ENCODE measurements at places on chromosomes 1 and 21.

DNA sequence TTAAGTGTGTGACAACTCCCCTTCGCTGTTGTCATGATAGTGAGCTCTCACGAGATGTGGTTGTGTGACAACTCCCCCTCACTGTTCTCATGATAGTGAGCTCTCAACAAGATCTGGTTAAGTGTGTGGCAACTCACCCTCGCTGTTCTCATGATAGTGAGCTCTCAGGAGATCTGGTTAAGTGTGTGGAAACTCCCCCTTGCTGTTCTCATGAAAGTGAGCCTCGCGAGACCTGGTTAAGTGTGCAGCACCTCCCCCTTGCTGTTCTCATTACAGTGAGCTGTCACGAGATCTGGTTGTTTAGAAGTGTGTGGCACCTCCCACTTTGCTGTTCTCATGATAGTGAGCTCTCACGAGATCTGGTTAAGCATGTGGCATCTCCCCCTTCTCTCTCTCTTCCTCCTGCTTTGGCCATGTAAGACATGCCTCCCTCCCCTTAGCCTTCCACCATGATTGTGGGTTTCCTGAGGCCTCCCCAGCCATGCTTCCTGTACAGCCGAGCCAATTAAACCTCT is 25.1 kb upstream of the LSS start:
- DNase-seq: no peak

DNA sequence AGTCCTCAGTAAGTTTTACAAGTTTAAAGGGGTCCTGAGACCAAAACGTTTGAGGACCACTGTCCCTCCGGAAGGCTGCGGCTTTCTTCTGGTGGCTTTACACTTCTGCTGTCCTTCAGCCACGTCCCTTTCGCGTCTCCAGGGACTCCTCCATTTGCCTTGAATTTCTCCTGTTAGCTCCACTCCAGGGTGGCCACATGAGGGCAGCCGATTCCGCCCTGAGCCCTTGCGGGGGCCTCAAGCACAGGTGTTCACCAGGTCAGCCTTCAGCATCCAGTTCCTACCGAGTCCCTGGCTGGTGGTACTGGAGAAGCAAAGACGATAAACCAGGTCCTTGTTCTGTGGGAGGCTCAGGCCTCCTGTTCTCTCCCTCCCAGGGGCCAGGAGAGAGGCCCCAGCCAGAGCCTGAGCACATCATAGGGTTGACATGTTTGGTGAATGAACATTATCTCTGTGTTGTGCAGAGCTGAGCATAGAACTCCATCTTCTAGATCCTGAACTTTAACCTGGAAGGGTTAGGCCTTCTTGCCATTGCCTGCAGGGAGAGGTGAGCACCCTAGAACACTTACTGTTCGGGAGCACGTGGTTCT is 27.4 kb upstream of the COQ8A start:
- DNase-seq: no peak

- DNase-seq: no peak
Observed at GRCh38 chr1:240100371-240100934, 8.8 kb downstream of the FMN2 start.

DNA sequence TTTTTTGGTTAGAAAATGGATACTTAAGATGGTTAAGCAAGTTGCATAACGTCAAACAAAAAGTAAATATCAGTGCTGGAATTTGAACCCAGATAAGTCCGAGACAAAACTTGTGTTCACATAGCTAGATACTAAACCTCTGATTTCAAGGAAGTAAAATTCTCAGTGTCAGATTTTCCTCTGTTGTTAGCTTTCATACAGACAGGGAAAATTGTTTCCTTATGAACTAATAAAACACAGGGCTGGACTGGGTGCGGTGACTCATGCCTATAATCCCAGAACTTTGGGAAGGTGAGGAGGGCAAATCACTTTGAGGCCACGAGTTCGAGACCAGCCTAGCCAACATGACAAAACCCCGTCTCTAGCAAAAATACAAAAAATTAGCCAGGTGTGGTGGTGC is 51.3 kb downstream of the PCNX2 start:
- DNase-seq: no peak

DNA sequence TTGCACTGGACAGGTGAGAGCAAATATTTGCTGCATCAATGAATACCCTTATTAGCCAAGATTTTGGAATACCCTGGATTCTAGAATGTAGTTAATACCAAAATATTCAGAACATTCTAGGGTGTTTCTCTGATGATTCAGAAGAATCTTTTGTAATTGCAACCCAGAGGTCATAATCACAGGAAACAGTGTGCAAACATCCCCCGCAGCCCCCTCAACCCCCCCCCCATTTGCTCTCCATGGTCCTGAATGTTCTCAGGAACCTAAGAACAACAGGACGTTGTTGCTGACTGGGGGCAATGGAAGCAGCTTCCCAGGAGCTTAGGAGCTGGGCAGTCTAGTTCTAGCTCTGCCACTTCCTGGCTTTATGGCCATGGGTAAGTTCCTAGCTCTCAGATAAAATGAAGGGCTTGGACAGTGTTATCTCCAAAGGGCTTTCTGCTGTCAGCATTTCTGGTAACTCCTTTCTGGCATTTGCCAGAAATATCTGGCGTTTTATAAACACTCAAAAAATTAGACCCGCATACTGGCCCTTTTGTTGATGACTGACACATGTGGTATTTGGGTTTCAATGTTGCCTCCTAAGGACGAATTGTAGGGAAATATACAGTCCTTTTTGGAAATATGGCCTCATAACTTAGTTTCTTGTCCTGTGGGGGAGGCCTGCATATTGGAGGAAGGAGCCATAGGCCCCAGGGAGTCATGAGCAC is 178.6 kb downstream of the RRAGC start:
- no peak for DNase-seq

DNA sequence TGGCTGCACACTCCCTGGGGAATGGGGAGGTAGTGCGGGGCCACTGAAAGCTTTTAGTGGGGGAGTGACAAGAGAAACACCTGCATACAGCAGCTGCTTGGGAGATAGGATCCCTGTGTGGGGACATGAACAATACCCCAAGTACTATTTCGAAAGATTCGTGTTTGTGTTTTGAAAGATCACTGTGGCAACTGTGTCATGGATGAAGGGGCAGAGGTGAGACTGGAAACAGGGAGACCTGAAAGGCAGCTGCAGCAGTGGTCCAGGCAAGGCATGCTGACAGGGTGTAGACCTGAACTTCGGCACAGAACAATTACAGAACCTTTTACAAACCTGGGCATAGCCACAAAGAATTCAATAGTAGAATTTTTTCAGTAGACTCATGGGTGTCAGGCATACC is 32.9 kb downstream of the TENT5C start:
- no peak for DNase-seq

All from suppressor macrophage treated with lipopolysaccharide for 4 hours (primary cell).